ENCODE measurements at places on chromosomes 2 and 18.

- DNase-seq, result no peak
These were observed 1207.7 kb downstream of the SUCLG1 start for GRCh38 chr2:83251321-83251872.

- no peak for DNase-seq
These were observed 759 bp upstream of the ACTR1B start for GRCh38 chr2:97664636-97664970.

- DNase-seq, result no peak
These were observed 5.5 kb downstream of the RBM45 start for GRCh38 chr2:178117725-178118124.

GRCh38 chr2:96267159-96267971 is 1.3 kb downstream of the CIAO1 start:
- DNase-seq, result no peak

DNA sequence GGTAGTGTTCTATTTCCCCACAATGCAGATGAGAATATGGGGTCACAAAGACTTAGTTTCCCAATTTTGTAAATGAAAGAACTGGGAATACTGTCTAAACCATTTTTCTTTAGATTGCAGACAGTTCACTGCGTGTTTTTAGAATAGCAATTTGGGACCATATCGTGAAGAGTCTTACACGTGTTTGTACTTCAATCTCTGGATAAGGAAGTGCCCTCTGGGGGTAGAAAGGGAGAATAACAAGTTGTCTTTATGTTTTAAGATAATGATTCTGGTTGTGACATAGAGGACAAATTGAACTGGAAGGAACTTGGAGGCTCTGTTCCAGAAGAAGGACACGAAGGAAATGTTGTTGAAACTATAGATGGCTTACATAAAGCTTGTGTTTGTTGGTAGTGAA is 457.7 kb downstream of the CBLN2 start:
- DNase-seq, result no peak

GRCh38 chr18:22115573-22115972 is 53.8 kb upstream of the GATA6 start:
- no peak for DNase-seq

GRCh38 chr2:178075006-178075326 is 2.4 kb upstream of the PDE11A start:
- no peak for DNase-seq

- DNase-seq, result no peak
These were observed 53.5 kb upstream of the LCLAT1 start for GRCh38 chr2:30393510-30393909.

GRCh38 chr2:42457011-42457410 is 36.8 kb downstream of the KCNG3 start:
- DNase-seq, result no peak

- no peak for DNase-seq
These were observed 543.0 kb downstream of the TNS1 start for GRCh38 chr2:217459680-217460405.

GRCh38 chr2:55106148-55106547 is 55.9 kb upstream of the RTN4 start:
- no peak for DNase-seq

DNA sequence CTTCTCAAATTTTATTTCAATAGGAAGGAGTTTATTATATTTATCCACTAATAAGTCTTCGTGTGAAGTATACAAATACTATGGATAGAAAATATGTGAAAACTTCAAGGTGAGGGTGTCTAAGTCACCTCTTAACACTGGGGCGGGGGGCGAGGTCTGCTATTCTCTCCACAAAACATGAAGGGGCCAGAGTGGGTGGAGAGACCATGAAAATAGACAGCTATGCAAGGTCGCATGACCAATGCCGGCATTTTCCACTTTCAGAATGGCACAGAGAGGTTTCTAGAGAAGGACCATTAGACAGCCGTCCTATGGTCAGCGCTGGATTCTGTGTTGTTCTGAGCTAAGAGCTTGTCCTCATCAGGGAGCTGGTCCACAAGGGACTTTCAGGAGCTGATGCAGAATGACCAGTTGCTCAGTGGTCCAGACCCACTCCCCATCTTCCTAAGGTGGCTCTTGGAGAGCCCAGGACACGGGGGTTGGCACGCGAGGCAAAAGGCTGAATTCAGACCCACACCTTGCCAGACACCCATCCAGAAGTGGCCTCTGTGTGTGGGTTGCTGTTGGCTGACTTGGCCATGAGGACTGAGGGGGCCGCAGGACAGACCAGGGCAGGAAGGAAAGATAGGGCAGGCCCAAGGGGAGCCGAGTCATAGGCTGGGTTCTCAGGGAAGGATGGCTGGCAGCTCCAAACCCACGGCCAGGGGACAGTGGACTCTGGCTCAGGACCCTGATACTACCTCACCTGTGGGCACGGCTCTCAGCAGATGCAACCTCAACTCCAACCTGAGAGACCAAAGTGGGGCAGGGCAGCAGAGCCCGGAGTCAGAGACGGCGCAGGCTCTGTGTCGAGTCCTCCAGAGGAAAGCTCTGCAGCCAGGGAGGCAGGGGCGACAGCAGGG is 69.8 kb downstream of the NDUFA10 start:
- no peak for DNase-seq

- DNase-seq, result no peak
These were observed 48.4 kb upstream of the SPATS2L start for GRCh38 chr2:200258081-200258480.

DNA sequence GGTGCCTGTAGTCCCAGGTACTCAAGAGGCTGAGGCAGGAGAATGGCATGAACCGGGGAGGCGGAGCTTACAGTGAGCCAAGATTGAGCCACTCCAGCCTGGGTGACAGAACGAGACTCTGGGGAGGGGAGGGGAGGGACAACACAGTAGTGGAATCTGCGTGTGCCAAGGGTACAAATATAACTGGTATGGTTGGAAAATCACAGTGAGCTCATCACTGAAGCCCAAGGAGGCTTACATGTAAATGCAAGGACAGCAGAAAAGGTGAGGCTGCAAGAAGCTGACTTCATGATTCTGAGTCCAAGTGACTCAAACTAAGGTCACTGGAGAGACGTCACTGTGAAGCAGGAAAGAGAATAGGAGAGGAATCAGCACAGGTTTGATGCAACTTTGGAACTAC is 9.2 kb downstream of the SEPTIN10 start:
- no peak for DNase-seq

DNA sequence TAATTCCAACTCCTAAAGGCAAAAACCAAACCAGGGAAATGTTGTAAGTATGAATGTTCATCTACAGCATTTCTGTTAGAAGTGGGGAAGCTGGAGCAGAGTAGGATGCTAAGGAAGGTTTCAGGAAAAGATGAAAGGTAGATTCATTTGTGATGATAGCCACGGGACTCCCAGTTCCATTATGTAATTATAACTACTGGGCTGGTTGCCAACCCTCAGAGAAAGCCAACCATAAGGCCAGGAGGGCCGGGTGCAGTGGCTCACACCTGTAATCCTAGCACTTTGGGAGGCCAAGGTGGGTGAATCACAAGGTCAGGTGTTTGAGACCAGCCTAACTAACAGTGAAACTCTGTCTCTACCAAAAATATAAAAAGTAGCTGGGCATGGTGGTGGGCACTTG is 288.9 kb upstream of the ETAA1 start:
- DNase-seq, result no peak

DNA sequence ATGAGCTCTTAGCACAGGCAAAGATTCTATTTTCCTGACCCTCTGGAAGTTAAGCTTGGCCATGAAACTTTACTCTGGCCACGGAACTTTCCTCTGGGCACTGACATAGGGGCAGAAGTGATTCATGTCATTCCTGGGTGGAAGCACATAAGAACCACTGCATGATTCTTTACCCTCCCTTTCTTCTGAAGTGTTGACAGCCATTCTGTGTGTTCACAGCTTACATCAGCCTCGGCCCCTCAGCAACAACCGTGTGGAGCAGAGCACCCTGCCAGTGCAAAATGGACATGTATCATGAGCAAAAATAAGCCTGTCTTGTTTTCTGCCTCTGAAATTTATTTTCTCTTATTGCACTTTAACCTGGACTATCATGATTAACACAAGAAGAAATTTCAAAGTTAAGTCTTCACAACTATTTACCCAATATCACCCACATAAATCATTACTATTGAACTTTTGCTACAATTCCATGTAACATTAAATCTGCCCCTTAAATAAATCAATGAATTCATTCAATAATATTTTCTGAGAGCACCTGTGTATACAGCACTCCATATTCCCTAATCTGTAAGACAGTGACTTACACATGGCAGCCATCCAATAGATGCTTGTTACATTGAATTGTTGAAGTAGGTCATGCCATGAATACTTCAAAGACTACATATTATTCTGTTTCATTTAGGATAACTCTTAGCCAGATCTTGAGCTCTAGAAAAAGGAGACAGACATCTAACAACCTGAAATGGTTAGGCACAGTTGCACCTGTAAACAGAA is 531.9 kb downstream of the IRS1 start:
- no peak for DNase-seq

DNA sequence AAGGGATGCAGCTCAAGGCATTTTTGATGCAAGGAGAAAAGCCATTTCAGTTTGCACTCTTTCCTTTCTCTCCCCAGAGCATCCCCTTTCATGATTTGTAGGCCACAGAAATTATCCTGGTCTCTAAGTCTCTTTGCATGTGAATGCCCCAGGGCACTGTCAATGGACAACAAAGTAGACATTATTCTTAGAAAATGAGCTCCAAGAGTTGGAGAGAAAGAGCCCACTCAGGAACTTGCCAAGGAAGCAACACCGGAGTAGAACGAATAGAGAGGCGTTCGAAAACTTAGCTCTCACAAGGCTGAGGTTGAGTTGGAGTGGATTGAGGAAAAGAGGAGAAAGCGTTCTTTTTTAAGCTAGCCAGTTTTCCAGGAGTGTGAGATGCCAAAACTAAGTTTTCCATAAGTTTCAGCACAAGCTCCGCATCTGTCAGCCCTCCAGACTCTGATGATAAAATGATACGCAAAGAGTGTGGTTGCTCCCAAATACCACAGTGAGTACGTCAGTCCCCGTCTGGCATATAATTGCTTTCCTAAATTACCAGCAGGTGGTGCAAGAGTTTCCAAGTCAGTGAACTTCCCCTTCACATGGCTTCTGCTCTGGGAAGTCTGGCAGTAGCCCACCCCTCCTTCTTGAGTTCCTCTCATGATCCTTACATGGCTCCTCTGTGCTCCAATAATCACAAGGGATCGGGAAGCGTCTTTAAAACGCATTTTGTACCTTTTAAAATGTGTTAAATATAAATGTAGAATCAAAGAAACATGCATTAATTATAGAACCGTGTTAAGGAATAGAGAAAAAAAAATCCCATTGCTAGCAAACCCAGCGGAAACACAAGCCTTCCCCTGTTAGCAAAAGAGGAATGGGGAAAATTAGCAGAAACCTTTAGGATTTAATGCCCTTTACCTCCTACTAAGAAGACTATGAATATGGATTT is 1060.6 kb upstream of the FANCL start:
- DNase-seq, result peak; percentile 31

GRCh38 chr2:44680424-44680971 is 261.0 kb upstream of the SIX3 start:
- DNase-seq, result no peak

DNA sequence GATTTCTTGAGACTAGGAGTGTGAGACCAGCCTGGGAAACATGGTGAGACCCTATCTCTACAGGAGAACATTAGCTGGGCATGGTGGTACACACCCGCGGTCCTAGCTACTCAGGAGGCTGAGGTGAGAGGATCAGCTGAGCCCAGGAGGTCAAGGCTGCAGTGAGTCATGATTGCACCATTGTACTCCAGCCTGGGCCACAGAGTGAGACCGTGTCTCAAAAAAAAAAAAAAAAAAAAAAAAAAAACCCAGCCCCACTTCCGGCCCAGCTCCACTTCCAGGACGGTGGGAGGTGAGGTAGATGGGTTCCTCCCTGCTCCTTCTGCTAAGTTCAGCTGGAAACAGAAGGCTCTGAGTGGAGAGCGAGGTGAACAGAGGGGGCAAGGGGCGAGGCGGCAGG is 41.4 kb upstream of the NFATC1 start:
- DNase-seq, result no peak

- DNase-seq, result no peak
These were observed 174.1 kb downstream of the TFCP2L1 start for GRCh38 chr2:121110924-121111323.

GRCh38 chr2:152166633-152167032 is 8.9 kb downstream of the STAM2 start:
- DNase-seq, result no peak

DNA sequence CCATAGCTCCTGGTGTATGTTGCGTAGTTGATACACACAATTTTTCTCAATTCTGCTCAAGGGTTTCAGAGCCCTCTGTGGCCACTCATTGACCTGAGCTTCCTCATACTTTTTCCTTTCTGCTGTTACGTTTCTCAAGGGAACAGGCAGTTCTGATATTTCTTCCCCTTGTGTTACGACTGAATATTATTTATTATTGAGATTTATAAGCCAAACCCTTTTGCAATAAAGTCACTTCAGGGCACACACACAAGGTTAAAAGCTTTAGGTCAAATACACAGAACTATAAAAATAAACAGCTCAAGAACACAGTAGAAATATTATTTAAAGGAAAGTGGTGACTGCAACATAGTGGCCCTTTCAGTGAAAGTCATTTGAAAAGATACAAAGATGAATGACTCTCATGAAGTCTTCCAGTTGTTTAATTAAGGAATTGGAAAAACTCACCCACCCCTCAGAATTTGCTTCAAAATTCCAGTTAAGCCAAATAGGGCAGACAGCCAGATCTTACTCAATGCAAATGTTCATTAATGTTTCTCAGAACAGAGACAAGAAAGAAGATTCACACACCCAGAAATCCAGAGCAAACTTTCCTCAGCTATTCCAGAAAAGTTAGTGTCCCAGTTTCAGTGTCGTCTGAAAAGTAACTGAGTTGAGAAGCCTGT is 179.7 kb downstream of the TRIB2 start:
- DNase-seq, result no peak

GRCh38 chr2:241030883-241031282 is 32.5 kb downstream of the SNED1 start:
- no peak for DNase-seq

DNA sequence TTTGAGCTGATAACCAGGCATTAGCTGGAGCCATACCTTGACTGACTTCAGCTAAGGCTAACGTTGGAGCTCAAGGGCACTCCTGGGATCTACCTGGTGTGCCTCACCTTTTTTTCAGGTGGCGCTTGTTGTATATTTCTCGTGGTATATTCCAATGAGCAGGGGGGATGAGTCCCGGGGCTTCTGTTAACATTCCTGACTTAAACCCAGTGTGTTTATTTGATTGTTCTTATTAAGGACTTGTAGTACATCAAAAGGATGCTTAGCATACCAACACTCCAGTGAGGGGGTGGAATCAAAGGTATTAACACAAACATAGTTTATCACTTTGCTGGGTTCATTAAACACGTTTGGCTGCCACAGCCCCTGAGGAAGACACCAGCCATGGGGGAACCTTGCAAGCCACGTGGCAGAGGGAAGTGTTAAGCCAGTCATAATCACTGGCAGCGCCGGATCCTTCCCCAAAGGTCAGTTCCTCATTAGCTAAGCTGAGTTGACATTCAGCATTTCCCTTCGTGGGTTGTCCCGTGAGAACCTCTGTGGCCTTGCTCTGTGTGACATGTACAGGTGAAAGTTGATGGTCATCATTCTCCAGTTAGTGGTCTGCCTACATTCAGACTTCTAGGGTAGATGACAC is 119.5 kb upstream of the MCFD2 start:
- peak; percentile 22 for DNase-seq
